ENCODE measurements at places on chromosomes 16 and 17. TPM values are rescaled to one million over a fixed set of nuclear protein-coding genes. Genes with fewer than 3 reads are reported as not detected.

DNA sequence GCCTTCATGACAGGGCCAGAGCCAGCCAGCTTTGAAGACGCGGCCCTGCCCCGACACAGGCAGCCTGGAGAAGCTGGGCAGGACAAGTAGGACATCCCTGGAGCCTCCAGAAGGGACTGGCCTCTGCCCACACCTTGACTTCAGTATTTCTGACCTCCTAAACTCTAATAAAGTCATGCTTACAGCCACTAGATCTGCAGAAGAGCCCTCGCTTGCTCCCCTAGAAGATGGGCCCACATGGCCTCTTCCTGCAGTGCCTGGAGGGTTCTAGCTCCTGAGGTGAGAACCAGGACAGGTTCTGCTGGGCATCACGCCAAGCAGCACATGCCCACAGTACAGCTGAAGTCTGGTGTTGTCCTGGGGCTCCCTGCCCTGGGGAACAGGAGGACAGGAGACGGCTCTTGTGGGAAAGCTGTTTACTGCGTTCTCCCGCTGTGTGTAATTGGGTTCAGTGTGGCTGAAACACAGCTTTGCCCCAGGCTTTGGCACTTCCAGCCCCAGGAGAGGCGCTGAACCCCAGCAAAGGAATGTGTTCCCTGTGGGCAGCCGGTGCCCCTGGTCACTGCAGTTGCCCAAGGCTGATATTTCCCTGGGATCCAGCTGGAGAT lies 2.6 kb downstream of the APRT start:
- DNase-seq: no peak

DNA sequence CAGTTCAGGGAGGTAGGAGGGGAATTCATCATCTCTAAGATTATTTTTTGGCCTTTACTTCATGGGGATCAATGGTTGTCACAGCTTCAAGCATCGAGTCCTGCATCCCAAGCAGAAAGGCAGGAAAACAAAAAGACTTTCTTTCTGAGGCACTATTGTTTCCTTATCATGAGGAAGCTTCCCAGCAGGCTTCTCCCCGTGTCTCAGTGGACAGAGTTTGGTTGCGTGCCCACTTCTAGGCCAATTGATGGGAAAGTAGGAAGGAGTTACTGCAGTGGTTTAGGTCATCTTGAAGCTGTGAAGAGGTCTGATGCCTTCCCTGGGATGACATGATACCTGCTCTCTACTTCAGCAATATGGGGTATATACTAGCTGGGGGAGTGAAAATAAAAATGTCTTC lies 175.3 kb upstream of the CDH13 start:
- DNase-seq: no peak

- DNase-seq: peak; percentile 72
Observed at GRCh38 chr16:22225060-22225459, 19.0 kb downstream of the EEF2K start.

GRCh38 chr17:1793447-1793806 lies 31.6 kb downstream of the SERPINF1 start:
- DNase-seq: no peak

GRCh38 chr16:17448640-17449638 lies 21.8 kb downstream of the XYLT1 start:
- DNase-seq: peak; percentile 31

DNA sequence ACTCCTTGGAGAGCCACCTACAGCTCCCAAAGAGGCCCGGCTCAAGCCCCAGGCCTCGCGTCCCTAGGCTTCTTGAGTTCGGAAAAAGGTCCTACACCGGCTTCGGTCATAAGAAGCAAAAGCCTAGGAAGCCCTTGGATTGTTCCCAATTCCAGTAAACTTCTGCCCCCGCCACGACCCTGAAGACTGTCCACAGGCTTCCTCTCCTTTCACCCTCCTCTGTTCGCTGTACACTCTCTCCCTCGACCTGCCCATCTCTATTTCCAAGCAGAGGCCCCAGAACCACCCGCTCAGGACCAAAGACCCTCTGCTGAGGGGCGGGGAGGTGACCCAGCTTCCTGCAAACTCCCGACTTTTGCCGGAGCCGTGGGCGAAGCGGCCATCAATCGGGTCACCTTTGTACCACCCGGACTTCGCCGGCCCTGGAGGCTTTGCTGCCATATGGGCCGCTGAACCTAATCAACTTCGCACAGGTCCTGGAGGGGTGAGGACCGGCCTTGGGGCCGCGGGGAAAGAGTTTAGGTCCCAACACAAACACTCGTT lies 2.7 kb downstream of the HOXB2 start:
- peak; percentile 33 for DNase-seq

GRCh38 chr17:8798846-8799569 lies at the start of gene MFSD6L:
Gene MFSD6L (minus strand): TSS chr17:8799365. CDS start chr17:8799120, 245 bp downstream.
- no peak for DNase-seq

DNA sequence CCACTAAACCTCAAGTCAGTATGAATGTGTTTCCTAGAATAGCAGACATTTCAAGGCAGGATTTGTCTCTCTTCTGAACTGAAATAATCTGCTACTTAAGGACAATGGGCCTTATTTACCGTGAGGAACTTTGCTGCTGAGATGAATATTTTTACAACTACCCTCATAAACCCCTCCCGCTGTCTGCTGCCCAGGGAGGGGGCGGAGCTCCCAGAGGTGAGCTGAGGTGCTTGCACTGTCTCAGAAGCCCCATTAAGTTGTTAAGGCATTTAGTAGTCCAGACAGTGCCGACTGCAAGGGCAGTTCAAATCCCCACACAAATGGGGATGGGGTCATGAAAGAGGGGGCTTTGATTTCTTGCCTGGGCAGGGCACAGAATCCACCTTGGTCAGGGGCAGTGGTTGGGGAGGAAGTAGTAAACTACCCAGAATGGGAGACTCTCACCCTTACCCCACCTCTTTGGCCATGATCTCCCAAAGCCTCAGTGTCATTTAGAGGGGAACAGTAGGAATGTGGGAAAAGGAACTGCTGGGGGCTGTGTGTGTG lies 19.2 kb downstream of the HNF1B start:
- DNase-seq: no peak

DNA sequence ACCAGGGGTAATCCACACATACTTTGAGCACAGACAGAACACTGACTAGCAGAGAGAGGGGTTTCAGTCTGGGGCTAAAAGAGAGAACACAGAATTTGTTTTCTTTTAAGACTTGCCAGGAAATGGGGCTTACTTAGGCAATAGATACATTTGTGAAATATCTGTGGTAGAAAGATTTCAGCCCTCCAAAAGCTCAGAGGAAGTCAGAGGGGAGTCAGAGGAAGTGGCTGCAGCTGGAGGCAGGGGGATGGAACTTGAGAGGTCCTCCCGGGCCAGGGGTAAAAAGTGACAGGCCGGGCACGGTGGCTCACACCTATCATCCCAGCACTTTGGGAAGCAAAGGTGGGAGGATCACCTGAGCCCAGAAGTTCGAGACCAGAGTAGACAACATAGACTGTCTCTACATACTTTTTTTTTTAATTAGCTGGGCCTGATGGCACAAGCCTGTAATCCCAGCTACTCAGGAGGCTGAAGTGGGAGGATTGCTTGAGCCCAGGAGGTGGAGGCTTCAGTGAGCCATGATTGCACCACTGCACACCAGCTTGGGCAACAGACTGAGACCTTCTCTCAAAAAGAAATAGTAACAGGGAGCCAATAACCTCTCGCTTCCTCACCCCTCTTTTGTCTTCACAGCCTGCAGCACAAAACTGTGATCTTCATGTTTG lies 49.9 kb downstream of the NLRC5 start:
- no peak for DNase-seq

DNA sequence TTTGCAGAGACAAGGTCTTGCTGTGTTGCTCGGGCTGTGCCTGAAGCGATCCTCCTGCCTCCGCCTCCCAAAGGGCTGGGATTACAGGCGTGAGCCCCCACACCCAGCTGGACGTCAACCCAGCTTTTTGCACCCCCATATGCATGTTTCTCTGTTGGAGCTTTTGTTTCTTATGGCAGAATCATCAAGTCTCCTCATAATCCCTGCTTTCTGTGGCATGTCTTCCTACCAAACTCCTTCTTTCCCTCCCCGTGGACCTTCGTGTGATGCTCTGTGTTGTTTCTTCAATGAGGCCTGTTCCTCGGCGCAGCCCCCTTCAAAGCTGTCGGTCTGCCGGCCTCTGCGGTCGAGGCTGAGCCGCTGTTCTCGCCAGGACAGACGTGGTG lies 71.6 kb downstream of the METRNL start:
- no peak for DNase-seq

DNA sequence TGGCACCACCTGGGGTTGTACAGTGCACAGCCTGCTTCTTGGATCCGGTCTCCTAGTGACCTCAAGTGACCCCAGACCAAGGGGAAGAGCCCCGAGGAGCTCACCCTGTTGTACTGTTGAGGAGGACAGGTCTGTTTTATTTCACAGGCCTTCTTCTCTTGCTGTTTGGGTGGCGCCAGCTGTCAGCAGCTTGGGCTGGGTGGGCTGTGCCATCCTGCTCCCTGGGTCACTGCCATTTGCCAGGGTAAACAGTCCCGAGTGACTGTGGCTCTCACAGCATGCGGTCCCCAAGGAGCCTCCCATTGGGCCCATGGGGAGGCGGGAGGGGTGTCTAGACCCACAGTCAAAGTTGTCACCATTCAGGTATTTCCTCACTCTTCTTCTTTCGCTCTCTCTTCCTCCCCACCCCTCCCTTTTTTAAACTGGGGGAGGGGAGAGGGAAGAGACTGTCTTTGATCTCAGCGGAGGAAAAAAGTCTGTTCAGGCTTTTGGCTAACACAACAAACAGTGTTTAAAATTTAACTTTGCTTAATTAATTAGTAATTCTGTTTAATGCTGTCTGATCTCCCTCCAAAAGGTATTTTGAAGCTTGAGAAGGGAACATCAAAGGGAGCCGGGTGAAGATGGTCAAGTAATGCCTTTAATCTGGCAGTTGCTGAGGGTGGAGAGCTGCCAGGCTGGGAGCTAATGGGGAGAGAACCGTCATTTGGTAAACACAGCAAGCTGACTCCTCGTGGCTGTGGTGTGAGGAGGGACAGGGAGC lies 64.0 kb downstream of the SNX20 start:
- peak; percentile 42 for DNase-seq

SGF29 gene
- 20.6 TPM for total RNA-seq

TPSG1 gene
- not detected for total RNA-seq

HEATR9 gene
- not detected for total RNA-seq

CHRNE gene
- 71.1 TPM for total RNA-seq

FTO gene
- 86.3 TPM for total RNA-seq

GNG13 gene
- total RNA-seq: not detected

MFAP4 gene
- total RNA-seq: 119 TPM

PITPNM3 gene
- total RNA-seq: 2.4 TPM
